ENCODE measurements at places on chromosomes 11 and 22.

DNA sequence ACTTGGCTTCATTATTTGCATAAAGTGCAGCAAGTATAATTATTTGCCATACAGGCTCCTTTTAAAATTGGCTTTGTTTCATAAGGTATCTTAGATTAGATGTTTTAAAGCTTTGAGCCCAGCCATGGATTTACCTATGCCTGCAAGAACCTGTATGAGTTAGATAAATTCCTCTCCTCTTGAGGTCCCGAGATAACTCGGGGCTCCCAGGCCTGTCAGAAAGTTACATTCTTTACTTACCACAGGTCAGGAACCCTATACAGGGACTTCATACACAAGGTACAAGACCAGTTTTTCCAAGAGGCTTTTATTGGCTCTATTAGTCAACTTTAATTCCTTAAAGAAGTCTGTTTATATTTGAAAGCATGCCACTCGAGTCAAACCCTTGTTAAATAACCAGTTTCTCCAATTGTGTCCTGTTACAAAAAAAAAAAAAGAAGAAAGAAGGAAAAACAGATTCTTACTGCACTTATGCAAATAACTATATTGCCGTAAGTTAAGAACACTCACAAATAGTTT is 2.3 kb upstream of the C1QTNF6 start:
- no peak for DNase-seq

- peak; percentile 14 for DNase-seq
Observed at GRCh38 chr22:49815641-49816091, 12.0 kb downstream of the BRD1 start.

DNA sequence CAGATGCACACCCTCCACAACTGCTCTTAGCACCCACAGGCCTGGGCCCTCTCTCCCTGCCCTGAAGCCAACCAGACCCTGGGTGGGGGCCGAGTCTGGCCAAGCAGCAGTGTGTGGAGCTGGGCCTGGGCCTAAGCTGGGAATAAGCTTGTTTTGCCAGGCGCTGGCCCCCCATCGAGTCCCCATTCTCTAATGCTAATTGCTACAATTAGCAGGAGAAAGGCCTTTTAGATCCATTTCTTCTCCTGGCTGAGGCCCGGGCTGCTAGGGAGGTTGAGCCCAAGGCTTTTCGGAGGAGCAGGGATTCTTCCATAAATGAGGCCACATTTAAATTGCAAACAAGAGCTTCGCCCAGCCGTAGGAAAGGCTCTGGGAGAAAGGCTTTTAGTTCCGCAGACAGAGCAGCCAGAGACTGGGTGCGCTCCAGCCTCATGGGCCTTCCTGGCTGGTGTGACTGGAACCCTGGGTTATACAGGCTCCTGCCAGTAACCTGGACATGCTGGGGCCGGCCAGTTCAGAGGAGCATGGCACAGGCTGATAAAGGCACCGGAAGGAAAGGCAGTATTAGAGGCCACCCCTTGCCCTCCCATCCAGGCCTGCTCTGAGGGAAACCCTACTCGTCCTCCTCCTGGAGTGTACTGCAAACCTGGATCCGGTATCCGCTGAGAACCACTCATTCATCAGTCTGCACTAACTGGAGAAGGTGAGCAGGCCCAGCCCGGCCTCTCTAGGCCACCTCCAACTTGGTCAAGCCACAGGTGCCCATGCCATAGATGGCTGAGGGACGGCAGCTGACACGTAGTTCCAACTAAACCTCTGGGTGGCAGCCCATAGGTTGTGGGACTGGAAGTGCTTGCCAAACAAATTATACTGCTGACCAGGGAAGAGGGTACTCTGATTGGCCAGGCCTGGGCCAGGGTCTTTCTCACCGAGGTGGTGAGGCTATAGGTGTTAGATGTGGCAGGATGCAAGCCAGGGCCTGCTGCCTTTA is 6.2 kb downstream of the KCNQ1OT1 start:
- DNase-seq, result no peak

GRCh38 chr22:21942407-21943343 is 10.0 kb downstream of the PPM1F start:
- peak; percentile 28 for DNase-seq

DNA sequence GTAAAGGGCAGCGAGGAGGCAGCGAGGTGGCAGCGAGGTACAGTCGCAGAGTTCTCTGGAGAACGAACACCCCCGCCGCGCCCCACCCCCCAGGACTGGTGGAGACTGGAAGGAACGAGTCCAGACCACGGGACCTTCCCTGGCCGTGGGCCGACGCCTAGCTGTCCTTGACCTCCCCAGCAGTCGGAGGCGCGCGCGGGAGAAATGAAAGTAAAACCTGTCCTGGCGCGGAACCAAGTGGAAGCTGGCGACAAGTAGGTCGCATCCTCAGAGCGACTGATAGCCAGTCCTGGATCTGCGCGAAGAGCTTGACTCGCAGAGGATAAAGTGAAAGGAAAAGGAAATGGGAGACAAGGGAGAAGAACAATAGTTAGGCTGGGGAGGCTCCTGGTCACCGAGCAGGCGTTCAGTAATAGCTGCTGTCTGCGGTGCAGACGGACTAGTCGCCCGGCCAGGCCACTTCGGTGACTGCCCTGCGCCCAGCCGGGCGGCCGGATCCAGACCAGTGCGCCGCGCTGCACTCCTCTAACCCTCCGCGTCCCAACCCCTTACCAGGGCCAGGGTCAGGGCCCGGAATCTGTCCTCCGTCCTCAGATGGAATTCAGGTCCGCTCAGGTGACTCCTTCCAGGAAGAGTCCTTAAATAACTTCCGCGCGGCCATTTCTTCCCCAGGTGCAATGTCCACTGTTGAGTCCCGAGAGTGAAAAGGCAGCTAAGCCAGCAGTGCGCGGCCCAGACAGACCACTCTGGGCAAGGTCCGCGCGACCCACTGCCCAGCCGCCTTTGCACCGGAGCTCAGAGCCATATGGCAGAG is 1.9 kb upstream of the ADM start:
- DNase-seq, result peak; percentile 73

- DNase-seq, result no peak
Observed at GRCh38 chr11:14029440-14029839, 66.9 kb downstream of the SPON1 start.

GRCh38 chr11:2389377-2390026 is 11.0 kb upstream of the TSSC4 start:
- no peak for DNase-seq
